Germinal center (tissue), 1 donor: ENCODE measurements at places on chromosomes 13 and 19.

- DNase-seq = no peak
These were observed 1686.7 kb upstream of the MIR17HG start for GRCh38 chr13:89660752-89661151.

- DNase-seq = no peak
These were observed 301.1 kb downstream of the FGF9 start for GRCh38 chr13:21971662-21972621.

- peak; percentile 64 for DNase-seq
These were observed 2.2 kb upstream of the ZNF665 start for GRCh38 chr19:53195265-53195903.

- no peak for DNase-seq
These were observed 100.6 kb downstream of the PTPRS start for GRCh38 chr19:5240011-5240410.

- no peak for DNase-seq
These were observed 76.1 kb upstream of the SLC15A1 start for GRCh38 chr13:98828614-98829013.

GRCh38 chr19:37342753-37343152 is 28.1 kb upstream of the ZNF527 start:
- no peak for DNase-seq

DNA sequence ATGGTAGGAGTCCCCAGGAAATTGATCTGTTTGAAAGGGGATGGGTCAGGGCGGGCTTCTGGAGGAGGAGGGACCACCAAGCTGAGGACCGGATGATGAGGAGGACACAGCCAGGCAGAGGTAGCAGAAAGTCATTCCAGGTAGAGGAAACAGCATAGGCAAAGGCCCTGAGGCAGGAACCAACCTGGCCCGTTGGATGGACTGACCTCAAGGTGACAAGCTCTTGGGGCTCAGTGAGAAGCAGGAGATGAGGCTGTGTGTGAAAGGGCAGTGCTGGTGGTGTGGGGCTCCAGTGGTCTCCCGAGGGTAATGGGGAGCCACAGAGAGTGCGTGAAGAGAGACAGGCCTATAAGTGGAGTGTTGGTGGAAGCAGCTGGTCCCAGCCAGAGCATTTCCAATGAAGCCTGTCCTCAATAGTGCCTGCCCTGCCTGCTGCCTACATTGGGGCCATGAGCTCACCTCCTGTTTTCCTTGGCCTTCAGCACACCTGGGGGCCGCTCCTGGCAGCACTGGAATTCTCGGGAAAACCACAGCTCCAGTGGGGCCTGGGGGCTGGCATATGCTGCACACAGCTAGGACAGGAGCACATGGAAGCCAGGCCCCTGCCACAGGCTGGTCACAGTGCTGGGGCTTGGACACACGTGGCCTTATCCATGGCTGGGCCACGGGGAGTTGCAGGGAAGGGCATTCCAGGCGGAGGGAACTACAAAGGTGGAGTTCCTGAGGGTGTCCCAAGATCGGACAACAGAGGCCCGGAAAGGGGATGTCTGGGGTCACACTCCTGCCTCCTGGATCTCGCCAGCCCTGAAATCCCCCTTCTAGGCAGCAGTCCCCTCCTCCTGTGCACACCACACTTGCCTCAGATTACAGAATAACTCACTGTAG is 2.3 kb upstream of the COMP start:
- DNase-seq = no peak
